HCT116 (cell line): ENCODE measurements at places on chromosomes 7 and 10. TPM values are rescaled to one million over a fixed set of nuclear protein-coding genes. Genes with fewer than 3 reads are reported as not detected.

SLC16A12 gene
- not detected for total RNA-seq

MRC1 gene
- total RNA-seq, result 0.37 TPM

TRIM73 gene
- 8.8 TPM for total RNA-seq

GRCh38 chr7:108247614-108248013, 117.5 kb upstream of the LAMB4 start:
- DNase-seq, result no peak

- no peak for DNase-seq
Measured at GRCh38 chr7:13948019-13948801, 41.3 kb downstream of the ETV1 start.

DNA sequence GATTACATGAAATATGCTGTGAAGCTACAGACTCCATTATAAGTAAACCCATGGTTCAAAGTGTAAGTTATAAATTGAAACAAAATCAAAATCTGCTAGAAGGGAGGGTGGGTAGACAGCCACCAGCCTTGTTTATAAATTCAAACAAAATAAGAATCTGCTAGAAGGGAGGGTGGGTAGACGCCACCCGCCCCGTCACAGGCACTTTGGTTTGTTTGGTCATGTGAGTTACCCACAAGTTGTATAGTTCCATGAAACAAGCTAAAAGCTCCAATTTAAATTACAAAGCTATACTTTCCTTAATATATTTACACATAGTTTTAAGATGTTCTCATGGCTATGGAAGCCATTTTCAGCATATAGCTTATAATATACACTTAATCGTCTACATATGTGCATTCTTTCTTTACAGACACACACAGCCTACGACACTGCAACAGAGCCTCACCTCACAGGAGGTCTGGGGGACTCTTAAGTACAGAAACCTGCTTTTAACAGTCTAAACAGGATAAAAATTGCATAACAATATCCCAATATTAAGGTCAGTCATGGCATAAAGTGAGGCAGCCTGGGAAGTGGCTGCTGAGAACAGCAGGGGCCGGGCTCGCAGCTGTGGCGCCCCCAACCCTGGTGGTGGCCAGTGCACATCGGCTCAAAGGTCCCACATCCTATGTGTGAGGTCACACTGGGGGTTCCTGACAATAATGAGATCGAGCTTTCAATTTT, 28.1 kb upstream of the NCAPG2 start:
- DNase-seq, result no peak

PON1 gene
- total RNA-seq, result 0.20 TPM

GRCh38 chr10:119498889-119499676, 43.4 kb downstream of the RGS10 start:
- DNase-seq, result no peak

BAZ1B gene
- 81.1 TPM for total RNA-seq

NRP1 gene
- total RNA-seq, result 3.8 TPM

GRCh38 chr10:58897236-58897635, 279.2 kb upstream of the PHYHIPL start:
- no peak for DNase-seq

GBX1 gene
- total RNA-seq, result 0.86 TPM

AASS gene
- 5.1 TPM for total RNA-seq

DNA sequence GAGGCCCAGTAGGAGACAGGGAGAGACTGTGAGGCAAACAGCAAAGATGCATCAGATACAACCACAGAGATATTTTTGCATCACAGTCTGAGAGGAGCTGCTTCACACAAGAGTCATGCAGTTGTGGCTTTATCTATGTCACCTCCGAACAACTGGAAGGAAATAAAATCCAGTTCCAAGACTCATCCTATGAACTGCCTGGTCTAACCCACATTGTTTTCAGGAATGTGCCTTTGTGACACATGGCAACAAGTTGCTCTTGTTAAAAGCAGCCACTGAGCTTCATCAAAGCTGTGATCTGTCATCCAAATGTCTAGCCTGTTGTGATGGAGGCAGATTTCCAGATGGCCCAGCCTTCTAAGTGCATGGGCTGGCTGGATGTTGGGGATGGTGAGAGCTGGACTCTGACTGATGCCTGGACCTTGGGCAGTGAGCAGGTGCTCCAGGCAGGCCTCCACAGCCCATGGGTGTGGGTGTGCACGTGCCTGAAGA, 255.0 kb downstream of the BMPER start:
- DNase-seq, result no peak

GRCh38 chr10:120770496-120770895, 80.7 kb upstream of the WDR11 start:
- no peak for DNase-seq

- no peak for DNase-seq
Measured at GRCh38 chr10:20535897-20536881, 360.9 kb downstream of the NEBL start.

FFAR4 gene
- not detected for total RNA-seq

ECHDC3 gene
- 13.0 TPM for total RNA-seq

- no peak for DNase-seq
Measured at GRCh38 chr7:85160223-85160622, 26.6 kb downstream of the SEMA3D start.

- no peak for DNase-seq
Measured at GRCh38 chr10:69497611-69498390, 46.5 kb downstream of the TSPAN15 start.

DYNC1I1 gene
- total RNA-seq, result not detected
